IPS-NIHi11 (cell line): ENCODE measurements at places on chromosomes 13 and 19.

GRCh38 chr13:104253063-104253680 is 1187.0 kb upstream of the SLC10A2 start:
- DNase-seq, result no peak

GRCh38 chr19:2043961-2044708 is 6.9 kb downstream of the MKNK2 start:
- DNase-seq, result no peak

- DNase-seq, result no peak
Measured at GRCh38 chr19:45400192-45400591, 4.7 kb downstream of the PPP1R13L start.

DNA sequence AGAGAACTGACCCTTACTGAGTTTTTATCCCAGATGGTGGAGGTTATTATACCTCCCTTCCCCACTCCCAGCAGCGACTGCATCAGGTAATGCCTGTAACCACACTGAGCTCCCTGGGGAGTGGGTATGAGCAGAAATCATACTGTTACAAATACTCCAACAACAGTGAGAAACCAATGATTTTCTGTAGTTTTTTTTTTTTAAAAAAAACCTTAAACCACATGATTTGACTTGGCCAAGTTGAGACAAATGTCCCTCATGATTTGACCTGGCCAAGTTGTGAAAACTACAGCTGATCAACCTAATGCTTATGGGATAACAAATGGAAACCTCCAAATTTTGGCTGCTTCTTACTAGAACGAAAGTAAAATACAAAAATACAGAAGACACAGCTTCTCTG is 33.1 kb upstream of the SERP2 start:
- no peak for DNase-seq

DNA sequence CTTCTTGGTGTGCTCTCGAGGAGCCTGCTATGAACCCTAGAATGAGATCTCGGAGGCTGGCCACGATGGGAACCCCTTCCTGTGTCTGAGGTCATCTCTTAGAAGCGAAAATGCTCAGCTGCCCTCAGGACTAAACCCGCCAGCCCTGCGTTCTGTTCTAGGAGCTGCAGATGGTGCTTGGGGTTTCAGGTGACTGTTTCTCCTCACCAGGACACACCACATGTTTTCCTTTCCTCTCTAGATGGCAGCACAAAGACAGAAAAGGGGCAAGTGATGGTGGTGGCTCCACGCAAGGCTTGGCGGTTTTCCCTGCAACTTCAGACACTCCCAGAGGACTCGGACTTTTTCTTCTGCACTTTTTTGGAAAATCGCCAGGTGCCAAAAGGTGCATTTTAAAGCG is 60.1 kb downstream of the RNASEH2B start:
- DNase-seq, result peak; percentile 68

GRCh38 chr19:30106417-30107095 is 164.5 kb downstream of the URI1 start:
- no peak for DNase-seq

- DNase-seq, result no peak
Measured at GRCh38 chr13:99351772-99352171, 44.6 kb upstream of the GPR183 start.

DNA sequence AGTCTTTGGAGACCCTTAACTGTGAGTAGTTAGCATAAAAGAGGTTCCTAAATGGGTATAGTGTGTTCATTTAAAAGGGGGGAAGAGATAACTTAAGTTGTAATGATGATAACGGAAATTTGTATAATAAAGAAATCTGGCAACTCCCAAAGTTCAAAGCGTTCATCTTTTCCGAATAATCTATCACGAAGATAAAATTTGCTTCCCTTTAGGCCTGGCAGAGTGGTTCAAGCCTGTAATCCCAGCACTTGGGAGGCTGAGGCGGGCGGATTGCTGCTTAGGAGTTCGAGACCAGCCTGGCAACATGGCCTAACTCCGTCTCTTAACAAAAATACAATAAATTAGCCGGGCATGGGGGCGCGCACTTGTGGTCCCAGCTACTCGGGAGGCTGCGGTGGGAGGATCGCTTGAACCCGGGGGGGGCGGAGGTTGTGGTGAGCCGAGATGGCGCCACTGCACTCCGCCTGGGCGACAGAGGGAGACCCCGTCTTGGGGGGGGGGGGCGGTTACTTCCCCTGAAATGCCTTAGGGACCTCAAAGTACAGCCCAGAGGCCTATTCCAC is 934 bp downstream of the N4BP2L2 start:
- DNase-seq, result no peak

DNA sequence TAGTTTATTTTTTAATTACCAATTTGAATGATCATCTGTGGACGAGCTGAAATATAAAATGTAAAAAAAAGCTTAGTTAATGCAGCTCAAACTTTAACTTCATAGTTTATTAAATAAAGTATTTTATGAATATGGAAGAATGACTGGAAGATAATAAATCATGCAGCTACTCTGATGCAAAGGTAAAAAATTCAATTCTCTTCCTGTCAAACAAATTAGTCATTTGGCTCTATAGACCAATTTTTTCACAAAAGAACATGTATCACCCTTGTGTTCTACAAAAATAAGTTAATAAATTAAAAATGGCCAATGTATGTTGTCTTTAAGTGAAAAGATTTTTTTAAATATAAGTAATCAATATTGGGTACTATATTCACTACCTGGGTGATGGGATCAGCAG is 26.2 kb downstream of the EXOSC8 start:
- DNase-seq, result no peak

- DNase-seq, result no peak
Measured at GRCh38 chr19:17002455-17002854, 24.2 kb downstream of the CPAMD8 start.

GRCh38 chr19:38012944-38013343 is 105.9 kb downstream of the SIPA1L3 start:
- DNase-seq, result no peak

DNA sequence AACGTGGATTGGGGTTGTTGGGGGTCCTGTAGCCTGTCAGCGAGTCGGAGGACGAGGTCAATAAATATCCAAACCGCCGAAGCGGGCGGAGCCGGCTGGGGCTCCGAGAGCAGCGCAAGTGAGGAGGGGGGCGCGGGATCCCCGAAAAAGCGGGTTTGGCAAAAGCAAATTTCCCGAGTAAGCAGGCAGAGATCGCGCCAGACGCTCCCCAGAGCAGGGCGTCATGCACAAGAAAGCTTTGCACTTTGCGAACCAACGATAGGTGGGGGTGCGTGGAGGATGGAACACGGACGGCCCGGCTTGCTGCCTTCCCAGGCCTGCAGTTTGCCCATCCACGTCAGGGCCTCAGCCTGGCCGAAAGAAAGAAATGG is 754 bp upstream of the SIX5 start:
- DNase-seq, result no peak

GRCh38 chr19:7000333-7000732 is 20.9 kb downstream of the MBD3L2B start:
- DNase-seq, result no peak

DNA sequence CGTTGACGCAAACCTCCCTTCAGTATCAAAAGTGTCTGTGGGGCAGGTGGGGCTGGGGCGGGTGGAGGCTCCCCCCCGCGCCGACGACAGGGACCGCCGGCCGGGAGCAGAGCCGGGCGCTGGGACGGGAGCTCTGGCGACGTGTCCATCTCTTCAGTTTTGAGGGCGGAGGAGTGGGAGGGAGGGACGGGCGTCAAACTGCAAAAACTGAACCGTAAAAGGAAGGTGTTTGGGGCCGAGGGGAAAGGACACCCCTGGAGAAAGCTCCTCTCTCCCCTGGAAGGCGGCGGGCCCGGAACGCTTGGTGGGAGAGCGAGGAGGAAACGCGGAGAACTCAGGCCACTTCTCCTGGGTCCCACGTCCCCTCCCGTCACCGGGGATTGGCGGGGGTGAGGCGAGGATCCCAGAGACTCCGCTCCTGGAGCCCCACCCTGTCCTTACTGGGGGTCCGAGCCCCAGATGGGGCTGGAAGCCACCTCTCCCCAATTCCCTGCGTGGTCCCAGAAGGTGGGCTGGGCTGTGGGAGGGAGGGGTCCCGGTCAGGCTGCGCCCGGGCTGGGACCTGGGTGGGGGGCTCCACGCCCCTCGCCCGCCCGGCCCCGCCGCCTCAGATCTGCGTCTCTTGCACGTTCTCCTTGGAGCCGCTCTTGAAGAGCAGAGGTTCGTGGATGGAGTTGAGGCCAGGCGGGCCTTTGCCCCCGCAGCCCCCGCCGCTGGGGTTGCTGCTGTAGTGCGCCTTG is 3.4 kb upstream of the ASPDH start:
- no peak for DNase-seq

- peak; percentile 47 for DNase-seq
Measured at GRCh38 chr13:36858290-36858689, 39.3 kb downstream of the RFXAP start.

GRCh38 chr13:40026741-40027140 is 371.3 kb downstream of the COG6 start:
- DNase-seq, result no peak

GRCh38 chr13:35157143-35157755 is 215.2 kb downstream of the NBEA start:
- peak; percentile 49 for DNase-seq

DNA sequence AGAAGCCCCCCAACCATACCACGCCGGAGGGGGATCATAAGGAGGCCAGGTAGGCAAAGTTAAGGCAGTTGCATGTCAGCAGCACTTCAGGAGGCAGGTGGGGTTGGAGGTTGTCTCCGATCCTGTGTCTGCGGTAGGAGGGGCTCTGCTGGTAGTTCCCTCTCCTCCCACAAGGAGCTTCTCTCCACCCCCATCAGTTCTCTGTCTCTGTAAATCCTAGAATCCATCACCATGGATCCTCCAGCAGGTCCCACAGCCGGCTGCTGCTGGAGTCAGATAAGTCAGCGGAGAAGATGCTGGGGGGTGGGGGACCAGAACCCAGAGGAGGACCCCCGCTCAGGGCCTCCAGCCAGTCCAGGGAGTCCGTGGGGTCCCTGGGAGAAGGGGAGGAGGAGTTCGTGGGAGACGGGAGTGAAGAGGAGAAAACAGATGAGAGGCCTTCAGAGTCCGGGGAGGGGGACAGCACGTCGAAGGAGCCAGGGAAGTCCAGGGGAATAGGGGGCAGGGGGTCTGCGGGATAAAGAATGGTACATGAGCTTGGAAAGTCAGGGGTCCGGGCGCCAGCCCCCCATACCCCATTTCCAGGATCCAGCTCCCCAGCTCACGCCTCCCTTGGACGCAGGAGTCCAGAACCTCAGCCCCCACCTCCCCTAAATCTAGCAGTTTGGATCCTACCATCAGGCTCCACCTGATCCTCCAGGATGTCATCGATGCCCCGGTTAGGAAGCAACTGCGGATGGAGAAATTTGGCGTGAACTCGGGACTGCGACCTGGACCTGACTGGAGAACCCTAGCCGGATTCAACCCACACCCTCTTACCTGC is 6.3 kb downstream of the MAMSTR start:
- peak; percentile 76 for DNase-seq

DNA sequence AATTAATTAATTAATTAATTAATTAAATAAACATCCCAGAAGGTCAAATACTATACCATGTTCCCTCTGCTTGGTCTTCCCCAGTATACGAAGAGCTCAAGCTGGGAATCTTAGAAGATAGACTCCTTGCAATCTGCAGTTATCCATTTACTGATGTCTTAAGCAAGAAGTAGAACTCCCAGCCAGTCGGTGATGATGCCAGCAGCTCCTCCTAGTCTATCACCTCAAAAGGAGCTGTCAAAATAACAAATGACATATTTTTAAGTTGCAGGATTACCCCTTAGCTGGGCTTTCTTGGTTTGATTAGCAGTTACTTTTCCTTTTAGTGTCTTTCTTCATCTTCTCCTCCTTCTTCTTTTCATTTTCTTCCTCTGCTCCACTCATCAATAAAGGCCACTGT is 6.0 kb upstream of the ZNF507 start:
- no peak for DNase-seq

DNA sequence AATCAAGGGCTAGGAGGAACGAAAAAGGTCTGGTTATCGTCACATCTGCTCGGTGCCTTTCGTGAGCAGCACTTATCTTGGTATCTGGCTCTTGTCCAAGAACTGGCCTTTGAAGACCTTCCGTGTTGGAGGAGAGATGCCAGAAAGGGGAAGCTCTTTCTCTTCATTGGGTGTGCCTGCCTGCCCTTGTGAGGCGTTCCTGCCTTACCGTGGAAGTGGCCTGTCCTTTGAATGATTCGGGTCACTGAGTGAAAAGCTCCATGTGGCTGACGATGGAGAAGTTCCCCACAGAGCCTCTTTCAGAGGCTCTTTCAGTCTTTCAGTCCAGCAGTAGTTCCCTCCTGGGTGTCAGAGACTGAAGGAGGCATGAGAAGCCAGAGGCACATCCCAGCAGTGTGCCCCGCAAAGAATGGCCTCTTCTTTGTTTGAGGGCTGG is 121.5 kb upstream of the SLC10A2 start:
- DNase-seq, result no peak

- DNase-seq, result no peak
Measured at GRCh38 chr13:34897220-34897619, 44.9 kb upstream of the NBEA start.

DNA sequence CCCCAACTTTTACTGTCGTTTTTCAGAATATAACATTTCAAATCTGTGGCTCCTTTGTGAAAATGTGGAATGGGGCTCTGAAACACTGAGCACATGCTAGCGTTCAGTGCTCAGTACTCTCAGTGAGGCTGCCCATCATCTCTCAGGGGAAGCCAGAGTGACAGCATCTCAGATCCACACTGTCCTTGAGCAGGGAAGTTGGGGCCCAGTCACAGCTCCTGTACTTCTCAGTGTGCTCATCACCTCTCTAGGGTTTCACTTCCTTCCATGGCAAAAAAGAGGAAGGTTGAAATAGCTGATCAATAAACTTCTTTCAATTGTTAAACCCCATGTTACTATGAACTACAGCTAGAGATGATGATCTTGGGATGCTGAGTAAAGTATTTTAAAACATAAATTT is 565.9 kb upstream of the SPRY2 start:
- DNase-seq, result no peak

DNA sequence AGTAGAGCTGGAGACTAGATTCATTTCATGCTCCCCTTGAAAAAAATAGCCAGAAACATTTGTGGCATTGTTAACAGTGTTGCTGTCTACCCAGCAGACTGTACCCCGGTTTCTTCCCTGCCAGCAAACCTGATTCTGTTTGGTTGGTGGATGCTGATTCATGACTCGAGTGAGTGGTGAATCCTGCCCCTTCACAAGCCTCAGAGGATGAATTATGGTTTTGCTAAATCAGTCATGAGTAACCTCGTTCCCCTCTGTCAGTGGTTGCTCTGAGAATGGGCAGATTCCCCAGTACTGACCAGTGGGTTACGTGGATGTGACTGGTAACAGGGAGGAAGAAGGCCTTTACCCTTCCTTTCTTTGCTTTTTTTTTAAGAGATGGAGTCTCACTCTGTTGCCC is 10.1 kb downstream of the NLRP12 start:
- DNase-seq, result no peak

GRCh38 chr19:31450696-31451095 is 101.5 kb upstream of the TSHZ3 start:
- DNase-seq, result no peak

DNA sequence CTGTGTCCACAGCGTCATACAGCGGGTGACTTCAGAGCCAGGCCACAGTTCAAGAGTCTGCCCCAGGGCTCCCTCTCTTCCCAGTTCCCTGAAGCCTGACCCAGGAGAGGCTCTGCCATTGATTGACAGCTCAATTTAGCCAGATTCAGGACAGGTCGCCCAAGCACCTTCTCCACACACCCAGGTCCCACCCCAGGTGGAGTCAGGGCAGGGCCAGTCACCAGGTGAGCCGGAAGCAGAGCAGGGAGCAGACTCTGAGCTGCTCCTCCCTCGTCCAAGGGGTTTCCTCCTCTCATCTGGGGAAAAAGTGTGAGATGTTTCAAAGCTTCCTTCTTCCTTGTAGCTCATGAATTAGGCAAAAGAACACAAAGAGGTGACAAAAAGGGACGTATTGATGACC is 5.6 kb downstream of the CEACAM7 start:
- DNase-seq, result no peak

- peak; percentile 77 for DNase-seq
Measured at GRCh38 chr19:33214596-33214995, 11.1 kb downstream of the SLC7A10 start.

- DNase-seq, result no peak
Measured at GRCh38 chr13:73820688-73821087, 313.5 kb downstream of the KLF12 start.
